ENCODE measurements at places on chromosomes 5 and 9.

GRCh38 chr9:37587521-37587920, 4.9 kb downstream of the TOMM5 start:
- DNase-seq, result no peak

GRCh38 chr9:137191691-137192447, 3.4 kb downstream of the SSNA1 start:
- DNase-seq, result no peak

GRCh38 chr9:109319017-109319625, 1.7 kb downstream of the EPB41L4B start:
- DNase-seq, result no peak

DNA sequence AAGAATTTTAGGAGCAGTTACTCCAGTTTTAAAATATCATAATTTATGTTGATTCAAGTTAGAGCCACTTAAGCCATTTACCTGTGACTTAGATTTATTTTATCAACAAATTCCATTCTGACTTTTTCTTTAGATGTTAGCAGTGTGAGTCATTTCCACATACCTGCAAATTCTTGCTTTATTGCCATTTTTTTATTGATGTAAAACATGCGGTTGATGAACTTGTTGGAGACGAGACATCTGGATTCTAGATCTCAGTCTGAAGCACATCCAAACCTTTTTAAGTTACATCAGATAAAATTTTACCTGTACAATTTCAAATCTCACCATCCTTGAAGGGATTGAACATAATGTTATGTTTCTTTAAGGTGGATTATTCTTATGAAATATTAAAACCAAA, 240.9 kb downstream of the IRX1 start:
- no peak for DNase-seq

DNA sequence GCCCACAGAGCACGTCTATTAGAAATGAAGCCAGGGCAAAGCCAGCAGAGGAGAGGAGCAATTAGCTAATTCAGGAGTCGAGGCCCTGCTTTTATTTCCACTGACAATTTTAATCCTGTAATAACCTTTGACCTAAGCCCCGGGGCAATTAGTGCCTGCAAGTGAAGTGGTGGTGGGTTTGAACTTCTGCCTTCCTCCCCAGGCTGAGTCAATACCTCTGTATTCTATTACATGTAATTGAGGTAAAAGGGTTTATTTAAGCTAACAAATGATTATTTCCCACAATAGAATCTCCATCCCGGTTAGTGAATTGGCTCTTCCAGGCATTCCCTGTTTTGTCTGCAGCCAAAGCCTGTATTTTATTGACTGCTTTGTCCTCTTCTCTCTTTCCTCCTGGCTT, 49.9 kb downstream of the FGF18 start:
- no peak for DNase-seq

Measured in GM06990 (cell line).